Aorta (tissue), 5 donors: ENCODE measurements at places on chromosomes 4 and X. TPM values are rescaled to one million over a fixed set of nuclear protein-coding genes. Genes with fewer than 3 reads are reported as not detected.

DNA sequence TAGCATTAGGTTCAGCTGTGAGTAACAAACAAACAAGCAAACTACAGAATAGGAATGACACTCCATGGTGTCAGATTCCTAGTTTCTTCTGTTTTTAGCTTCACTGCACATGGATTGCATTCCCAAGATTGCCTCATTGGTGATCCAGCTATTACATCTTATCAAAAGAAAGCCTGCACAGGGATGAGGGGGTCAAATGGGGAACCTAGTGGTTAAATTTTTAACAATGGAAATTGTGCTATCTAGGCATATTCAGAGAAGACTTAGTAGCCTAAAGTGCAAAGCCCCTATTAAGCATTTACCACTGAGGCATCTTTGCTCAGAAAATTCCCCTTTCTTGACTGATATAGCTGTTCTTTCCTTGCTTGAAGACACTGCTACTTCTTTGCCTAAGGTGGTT, 3.9 kb upstream of the TTC29 start:
- H3K36me3 ChIP-seq = no peaks in the 10 kb centered on the region
- no peak overlapping the region for H3K27ac ChIP-seq
- DNase-seq = no peak
- H3K4me1 ChIP-seq = no peaks in the 10 kb centered on the region

DNA sequence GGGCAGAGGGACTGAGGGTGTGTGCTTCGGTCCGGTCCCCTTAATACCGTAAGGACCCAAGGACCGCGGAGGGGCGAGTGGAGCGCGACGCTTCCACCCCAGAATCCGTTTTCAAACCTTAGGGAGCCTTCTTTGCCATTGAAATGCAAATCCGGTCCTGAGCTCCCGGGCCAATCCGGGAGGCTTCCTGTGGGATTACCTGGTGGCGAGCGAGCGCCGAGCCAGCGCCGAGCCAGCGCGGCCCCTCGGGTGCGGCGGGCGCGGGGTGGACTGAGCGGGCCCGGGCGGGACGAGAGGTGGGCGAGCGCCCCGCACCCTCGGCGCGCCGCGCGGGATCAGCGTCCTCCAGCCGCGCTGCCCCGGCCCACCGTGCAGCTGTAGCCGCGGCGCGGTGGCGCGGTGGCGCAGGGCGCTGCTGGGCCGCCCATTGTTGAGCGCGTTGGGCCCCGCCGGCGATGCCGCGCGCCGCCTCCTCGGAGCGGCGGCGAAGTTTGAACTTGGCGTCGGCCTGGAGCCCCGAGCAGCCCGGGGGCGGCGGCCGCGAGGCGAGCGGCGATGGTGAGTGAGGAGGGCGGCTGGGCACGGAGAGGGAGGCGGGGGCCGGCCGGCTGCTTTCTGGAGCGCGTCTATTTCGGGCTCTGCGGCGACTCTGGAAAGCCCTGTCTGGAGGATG, 208.7 kb downstream of the SOWAHB start:
- H3K4me3 ChIP-seq = peak overlapping the region; percentile 93
- no peaks in the 10 kb centered on the region for H3K4me1 ChIP-seq
- no peaks in the 10 kb centered on the region for H3K27me3 ChIP-seq
- peak; percentile 65 for DNase-seq

DNA sequence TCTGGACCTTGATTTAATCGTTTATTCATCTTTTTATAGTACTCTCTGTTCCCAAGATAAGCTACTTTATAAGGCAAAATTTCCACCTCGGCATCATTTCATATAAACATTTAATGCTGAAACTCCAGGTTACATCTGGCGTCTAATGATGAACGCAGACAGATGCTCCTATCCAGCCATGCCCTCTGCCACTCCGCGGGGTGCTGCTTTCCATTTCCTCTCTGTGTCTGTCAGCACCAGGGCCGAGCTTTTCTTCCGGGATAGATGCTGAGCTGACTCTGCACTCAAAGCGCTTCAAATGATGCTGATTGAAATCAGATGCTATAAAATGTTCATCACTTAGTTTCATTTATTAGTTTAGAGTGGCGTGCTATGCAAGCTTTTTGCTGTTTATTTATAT, 80.5 kb upstream of the HELT start:
- H3K4me3 ChIP-seq = no peak overlapping the region
- no peaks in the 10 kb centered on the region for H3K27me3 ChIP-seq
- no peaks in the 10 kb centered on the region for H3K36me3 ChIP-seq

DNA sequence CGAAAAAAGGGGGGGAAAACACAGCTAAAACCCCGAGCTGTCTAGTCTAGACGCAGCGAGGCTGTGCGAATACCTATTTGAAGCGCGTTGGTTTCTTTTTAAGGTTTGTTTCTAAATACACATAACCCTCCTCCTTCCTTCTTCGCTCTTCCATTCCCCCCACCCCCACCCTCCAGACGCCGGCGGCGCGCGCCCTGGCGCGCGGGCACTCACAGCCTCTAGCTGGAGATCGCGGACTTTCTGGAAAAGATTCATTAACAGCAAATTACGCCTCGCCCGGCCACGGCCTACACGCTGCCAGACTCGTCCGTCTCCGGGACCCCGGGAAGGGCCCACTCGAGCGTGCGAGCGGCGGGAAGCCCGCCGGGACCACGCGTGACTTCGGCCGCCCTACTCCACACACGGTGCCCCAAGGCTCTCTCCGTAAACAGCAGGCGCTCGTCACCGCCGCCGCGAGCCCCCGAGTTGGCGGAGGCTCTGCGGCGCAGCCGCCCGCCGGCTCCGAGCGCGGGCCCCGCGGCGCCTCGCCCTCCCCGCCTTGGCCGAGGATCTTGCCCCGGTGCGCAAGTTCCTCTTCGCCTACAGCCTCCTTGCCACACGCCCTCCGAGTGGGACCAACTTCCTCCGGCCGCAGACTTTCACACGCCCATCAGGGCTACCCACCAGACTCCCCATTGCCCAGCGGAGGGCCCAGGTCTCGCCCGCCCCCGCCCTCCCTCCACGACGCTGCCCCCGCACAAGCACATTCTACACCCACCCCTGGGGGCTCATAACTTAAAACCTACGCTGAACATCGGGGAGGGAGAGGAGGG, 2.0 kb downstream of the BCOR start:
- peak overlapping the region; percentile 55 for H3K4me3 ChIP-seq
- H3K27me3 ChIP-seq = peaks cover 2% of the 10 kb centered on the region
- H3K27ac ChIP-seq = peak overlapping the region; percentile 10
- no peaks in the 10 kb centered on the region for H3K4me1 ChIP-seq
- no peak for DNase-seq

DNA sequence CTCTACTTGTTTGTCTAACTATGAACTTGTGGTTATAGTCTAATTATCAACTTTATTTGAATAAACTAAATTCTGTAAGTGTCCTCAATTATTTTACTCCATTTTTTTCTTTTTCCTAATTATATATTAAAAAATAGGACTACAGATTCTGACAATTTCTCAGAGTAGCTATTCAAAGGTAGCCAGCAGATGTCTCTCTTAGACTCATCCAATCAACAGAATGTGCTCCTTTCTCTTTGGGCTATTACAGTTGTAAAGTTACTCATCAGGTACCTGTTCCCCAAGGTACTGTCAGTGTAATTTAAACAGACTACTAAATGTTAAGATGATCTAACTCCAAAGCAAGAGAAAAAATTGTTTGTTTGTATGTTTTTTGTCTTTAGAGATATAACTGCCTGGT, 248.6 kb downstream of the PCDH18 start:
- H3K4me3 ChIP-seq = no peak overlapping the region
- no peak for DNase-seq
- H3K36me3 ChIP-seq = no peaks in the 10 kb centered on the region
- H3K27ac ChIP-seq = no peak overlapping the region

DNA sequence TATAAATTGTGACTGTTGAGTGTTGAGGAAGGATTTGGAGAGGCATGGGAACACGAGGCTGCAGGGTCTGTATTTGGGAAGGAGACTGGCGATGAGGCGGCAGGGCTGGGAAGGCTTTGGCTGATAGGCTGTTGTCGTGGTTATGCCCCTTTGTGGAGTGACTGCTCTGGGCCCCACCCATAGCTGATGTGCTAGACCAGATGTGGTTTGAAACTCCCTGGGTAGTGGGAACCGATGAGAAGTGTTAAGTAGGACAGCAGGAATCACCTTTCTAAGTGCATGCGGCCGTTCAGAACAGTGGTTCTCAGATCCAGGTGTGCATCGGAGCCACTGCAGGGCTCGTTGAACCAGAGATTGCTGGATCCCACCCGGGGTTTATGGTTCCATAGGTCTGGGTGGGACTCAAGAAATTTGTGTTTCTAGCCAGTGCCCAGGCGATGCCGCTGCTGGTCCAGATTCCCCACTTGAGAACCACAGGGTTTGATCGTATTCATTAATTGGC, 42.3 kb downstream of the TBC1D14 start:
- no peaks in the 10 kb centered on the region for H3K27me3 ChIP-seq
- no peak for DNase-seq
- no peaks in the 10 kb centered on the region for H3K4me1 ChIP-seq
- no peaks in the 10 kb centered on the region for H3K36me3 ChIP-seq
- no peak overlapping the region for H3K27ac ChIP-seq

DNA sequence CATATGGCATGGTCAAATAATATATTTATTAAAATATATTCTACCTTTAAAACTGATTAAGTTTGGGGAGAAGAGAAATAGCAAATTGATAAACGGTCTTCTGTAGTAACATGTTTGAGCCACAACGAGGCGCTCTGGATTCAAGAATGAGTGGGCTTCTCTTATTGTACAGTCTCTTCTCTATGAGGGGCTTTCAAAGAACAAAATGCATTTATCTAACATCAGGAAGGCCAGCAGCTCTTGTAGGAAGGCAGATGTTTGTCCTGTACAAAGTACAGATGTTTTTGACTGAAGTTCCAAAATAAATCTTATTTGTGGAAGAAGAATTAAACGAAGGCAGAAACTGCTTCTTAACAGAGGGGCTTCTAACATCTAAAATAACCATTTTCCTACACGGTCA, 153.6 kb downstream of the RASL11B start:
- H3K36me3 ChIP-seq = no peaks in the 10 kb centered on the region
- H3K27me3 ChIP-seq = no peaks in the 10 kb centered on the region
- no peak overlapping the region for H3K27ac ChIP-seq
- no peak for DNase-seq
- H3K4me1 ChIP-seq = peaks cover 31% of the 10 kb centered on the region

GRCh38 chr4:121696581-121697461, at the start of gene ANXA5:
Gene ANXA5 (minus strand): TSS chr4:121696980. CDS start chr4:121696589, 391 bp downstream.
- peak within 1 kb of the TSS; percentile 77 for H3K27ac ChIP-seq
- peaks cover 8% of the 10 kb centered on the region for H3K4me1 ChIP-seq
- DNase-seq = peak; percentile 96
- H3K36me3 ChIP-seq = no peaks in the 10 kb centered on the region
- H3K4me3 ChIP-seq = peak within 1 kb of the TSS; percentile 96
- no peaks in the 10 kb centered on the region for H3K27me3 ChIP-seq

- H3K27me3 ChIP-seq = no peaks in the 10 kb centered on the region
- no peak overlapping the region for H3K27ac ChIP-seq
- no peaks in the 10 kb centered on the region for H3K36me3 ChIP-seq
Observed at GRCh38 chrX:46569621-46570020, 3.9 kb upstream of the CHST7 start.

DNA sequence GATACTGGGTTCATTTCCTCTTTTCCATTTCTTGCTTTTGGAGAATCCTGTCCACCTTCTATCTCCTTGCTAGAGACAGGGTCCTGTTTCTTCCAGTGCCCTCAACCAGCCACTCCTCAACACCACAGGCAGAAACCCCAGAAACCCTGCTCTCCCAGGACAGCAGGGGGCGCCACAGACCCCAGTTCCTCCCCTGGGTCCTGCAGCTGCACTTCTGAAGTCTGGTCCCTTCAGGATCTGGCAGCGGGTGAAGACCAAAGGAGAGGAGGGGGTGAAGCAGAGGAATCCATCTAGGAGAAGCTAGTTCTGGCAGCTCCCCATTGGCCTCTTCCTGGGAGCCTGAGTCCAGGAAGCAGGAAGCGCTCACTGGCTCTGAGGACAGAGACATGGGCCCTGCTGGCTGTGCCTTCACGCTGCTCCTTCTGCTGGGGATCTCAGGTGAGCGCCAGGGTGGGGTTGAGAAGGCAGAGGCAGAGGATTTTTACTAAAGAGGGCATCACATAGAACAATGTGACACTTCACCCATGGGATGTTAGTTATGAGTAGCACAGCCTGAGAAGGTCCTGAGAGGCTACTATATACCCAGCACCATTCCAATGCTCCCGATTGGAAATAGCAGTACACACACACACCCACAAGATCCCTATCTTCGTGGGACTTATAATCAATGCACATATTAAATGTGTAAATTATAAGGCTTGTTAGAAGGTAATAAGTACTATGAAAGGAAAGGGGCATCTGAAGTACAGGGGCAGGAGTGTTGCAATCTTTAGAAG, at the start of gene PRSS48:
PRSS48 (plus strand) TSS at position 375 of the 776 bp plus-strand sequence; CDS start at position 387, 12 bp downstream.
- no peaks in the 10 kb centered on the region for H3K36me3 ChIP-seq
- no peak within 1 kb of the TSS for H3K4me3 ChIP-seq
- H3K27ac ChIP-seq = no peak within 1 kb of the TSS
- no peaks in the 10 kb centered on the region for H3K4me1 ChIP-seq
- DNase-seq = peak; percentile 78

DNA sequence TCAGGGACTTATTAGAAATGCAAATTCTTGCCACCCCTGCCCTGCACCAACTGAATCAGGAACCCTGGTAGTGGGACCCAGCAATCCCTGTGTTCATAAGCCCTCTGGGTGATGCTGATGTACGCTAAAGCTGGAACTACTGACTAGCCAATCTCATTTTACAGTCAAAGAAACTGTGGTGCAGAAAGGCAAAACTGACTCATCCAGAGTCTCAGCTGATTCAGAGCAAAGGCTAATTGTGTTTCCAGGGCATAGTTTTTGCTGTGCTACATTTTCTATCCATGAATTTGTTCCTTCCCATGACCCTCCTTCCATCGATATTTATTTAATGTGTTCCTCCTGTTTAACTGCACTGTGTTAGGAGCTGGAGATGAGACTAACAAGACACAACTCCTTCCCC, 207.5 kb downstream of the REPS2 start:
- H3K4me3 ChIP-seq = no peak overlapping the region
- no peak for DNase-seq
- no peak overlapping the region for H3K27ac ChIP-seq

- no peaks in the 10 kb centered on the region for H3K36me3 ChIP-seq
- no peak for DNase-seq
- no peak overlapping the region for H3K27ac ChIP-seq
- H3K4me3 ChIP-seq = no peak overlapping the region
Observed at GRCh38 chrX:16418650-16419049, 231.3 kb upstream of the S100G start.

The PHEX gene
- 0.13 TPM for total RNA-seq

The CLDN22 gene
- not detected for total RNA-seq

The C1QTNF7 gene
- 12.5 TPM for total RNA-seq

The RS1 gene
- total RNA-seq = not detected

The ITM2A gene
- 40.7 TPM for total RNA-seq

The ZNF630 gene
- 4.4 TPM for total RNA-seq

The ZNF280C gene
- total RNA-seq = 5.0 TPM

The SERPINA7 gene
- not detected for total RNA-seq
